ENCODE measurements at places on chromosomes 11 and 22. TPM values are rescaled to one million over a fixed set of nuclear protein-coding genes. Genes with fewer than 3 reads are reported as not detected.

GRCh38 chr22:37741312-37741795, 44.5 kb downstream of the TRIOBP start:
- peak; percentile 55 for DNase-seq

The HSPB2 gene
- total RNA-seq: 0.82 TPM

The OR51L1 gene
- not detected for total RNA-seq

DNA sequence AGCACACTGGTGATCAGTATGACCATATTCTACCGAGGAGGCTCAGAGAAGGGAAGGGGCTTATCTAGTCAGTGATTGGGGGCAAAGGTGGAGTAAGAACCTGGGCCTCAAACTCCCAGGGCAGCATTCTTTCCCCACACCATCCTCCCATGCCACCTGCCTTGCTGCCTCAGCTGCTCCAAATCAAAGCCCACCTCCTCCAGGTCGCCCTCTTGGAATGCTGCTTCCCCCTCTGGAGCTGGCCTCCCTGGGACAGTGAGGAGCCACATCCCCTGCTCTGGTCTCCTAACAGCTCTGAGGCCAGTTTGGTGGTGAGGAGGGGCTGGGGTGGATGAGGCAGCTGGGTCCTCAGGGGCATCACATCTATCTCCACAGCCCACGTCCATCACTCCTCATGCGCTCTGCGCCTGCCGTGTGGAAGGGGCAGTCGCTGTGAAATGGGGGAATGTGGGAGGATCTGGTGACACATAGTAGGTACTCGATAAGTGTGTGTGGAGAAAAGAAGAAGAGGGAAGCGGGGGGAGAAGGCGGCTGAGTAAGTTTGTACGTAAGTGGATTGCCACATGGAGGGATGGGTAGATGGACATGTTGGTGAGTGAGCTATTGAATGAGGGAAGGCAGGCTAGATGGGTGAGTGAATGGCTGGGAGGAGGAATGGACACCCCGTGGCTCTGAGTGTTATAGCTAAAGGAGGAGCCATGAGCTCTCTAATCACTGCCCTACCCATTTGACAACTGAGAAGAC, 16.1 kb upstream of the ARHGEF17 start:
- DNase-seq: no peak

The SAMM50 gene
- total RNA-seq: 32.6 TPM

DNA sequence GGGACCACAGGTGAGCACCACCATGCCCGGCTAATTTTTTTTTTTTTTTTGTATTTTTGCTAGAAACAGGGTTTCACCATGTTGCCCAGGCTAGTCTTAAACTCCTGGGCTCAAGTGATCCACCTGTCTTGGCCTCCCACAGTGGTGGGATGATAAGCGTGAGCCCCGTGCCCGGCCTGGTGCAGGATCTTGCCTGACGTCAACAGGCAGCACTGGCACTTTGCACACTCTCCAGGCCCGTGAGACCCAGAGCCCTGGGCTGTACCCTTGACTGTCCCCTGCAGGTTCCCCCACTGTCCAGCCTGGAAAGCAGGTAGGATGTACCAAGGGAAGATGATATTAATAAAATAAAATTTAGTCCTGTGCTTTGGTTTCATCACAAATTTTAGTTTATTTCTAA, 29.1 kb upstream of the PANX2 start:
- no peak for DNase-seq

DNA sequence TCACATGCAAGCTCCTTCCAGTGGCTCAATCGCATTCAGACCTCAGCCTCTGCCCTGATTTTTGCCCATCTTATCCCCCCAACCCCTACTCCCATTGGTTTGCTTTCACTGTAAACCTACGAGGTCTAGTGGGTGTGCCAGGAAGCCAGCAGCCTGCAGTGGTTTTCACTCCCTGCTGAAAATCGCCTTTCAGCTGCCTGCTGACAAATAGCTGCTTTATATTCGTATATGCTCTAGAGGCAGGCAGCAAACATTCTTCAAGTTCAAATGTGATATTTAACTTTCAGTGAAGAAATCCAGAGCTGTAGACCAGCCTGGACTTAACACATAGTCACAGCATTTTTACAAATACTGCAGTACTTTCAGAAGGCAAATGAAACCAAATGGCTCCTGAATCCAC, 92.8 kb upstream of the APOA1 start:
- no peak for DNase-seq

The C22orf31 gene
- 0.41 TPM for total RNA-seq

The SCGB1D2 gene
- not detected for total RNA-seq

- peak; percentile 68 for DNase-seq
These were observed 626 bp downstream of the FLRT1 start for GRCh38 chr11:64036087-64037026.

The POTEH gene
- total RNA-seq: not detected

DNA sequence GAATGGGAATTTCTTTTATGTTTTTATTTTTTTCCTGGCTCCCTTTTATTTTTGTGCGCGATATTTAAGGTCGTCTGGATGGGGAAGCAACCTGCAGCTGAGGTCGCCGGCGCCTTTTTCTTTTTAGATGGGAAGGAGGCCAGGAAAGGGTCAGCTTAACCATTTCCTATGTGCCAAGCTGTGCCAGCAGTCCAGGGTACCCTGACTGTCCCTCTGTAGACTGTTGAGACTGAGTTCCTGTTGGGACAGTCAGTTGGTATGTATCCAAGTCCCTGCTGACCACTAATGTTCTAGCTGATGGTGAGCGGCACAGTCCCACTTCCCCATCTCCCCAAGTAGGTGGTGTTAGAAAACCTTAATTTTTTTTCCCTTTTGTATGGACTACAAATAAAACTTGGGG, 10.5 kb downstream of the RBM14 start:
- DNase-seq: no peak

All from frontal cortex (tissue), 4 donors.